HT1080 (cell line): ENCODE measurements at places on chromosomes 5 and 9. TPM values are rescaled to one million over a fixed set of nuclear protein-coding genes. Genes with fewer than 3 reads are reported as not detected.

The NIM1K gene
- total RNA-seq = 0.02 TPM in 1 of 2 replicates, not detected in the other

The CBY3 gene
- total RNA-seq = not detected in 2 replicates

The LCP2 gene
- 0.50 TPM in 1 of 2 replicates, not detected in the other for total RNA-seq

The PNPLA7 gene
- total RNA-seq = 0.21 and 0.23 TPM in 2 replicates

The ADGRV1 gene
- total RNA-seq = 0.43 and 0.45 TPM in 2 replicates

The SH2D3C gene
- total RNA-seq = not detected in 2 replicates
